Amygdala (tissue), 56 donors: ENCODE measurements at places on chromosomes 2 and 18.

- DNase-seq: no peak
Measured at GRCh38 chr18:74294526-74294925, 2.8 kb upstream of the CYB5A start.

- DNase-seq: no peak
Measured at GRCh38 chr2:146506851-146507250, 1338.0 kb upstream of the ACVR2A start.

DNA sequence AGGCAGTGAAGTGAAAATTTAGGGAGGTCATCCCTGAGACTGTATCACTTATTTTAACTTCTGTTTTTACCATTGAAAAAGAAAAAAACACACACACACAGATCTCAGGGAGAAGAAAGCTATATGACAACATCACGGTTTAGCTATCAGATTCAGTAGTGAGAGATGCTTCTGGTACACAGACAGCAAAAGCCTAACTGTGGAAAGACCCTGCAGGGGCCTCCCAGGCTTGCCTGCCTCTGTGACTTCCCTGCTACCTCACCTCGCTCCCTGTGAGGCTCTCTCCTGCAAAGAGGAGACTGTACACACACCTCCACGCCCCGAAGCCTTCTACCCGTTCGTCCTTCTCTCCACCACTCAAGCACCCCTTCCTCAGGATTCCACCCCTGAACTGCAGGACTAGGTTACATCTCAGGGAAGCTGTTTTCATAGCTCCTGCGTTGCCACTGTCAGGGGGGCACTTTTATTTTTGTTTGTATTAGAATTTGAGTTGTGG, 86.3 kb downstream of the EPB41L3 start:
- DNase-seq: no peak

GRCh38 chr2:207423886-207424285, 105.9 kb upstream of the CREB1 start:
- no peak for DNase-seq

GRCh38 chr2:171893196-171893823, 734 bp downstream of the SLC25A12 start:
- no peak for DNase-seq

DNA sequence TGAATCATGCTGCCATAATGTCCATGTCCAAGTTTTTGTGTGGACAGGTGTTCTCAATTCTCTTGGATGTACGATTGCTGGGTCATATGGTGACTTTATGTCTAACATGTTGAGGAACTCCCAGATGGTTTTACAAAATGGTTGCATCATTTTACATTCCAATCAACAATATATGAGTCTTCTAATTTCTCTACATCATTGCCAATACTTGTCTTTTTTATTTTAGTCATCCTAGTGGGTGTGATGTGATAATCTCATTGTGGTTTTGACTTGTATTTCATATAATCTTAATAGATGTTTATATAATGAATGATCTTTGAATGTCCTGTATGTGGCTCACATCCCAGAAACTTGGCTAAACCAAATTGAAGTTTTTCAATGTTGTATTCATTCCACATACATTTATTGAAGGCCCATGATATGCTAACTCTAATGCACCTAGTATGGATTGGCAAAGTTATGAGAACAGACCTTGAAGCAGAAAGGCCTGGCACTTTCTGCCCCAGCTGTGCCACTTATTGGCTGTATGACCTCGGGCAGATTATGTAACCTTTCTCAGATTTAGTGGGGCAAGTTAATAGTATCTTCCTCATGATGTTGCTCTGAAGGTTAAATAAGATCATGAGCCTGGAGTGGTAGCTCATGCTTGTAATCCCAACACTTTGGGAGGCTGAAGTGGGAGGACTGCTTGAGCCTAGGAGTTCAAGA, 205.4 kb downstream of the RAB3GAP1 start:
- no peak for DNase-seq

GRCh38 chr2:218476676-218477075, 57.8 kb downstream of the VIL1 start:
- DNase-seq: no peak

GRCh38 chr18:77081390-77081778, 51.2 kb downstream of the MBP start:
- no peak for DNase-seq
